H1 (cell line): ENCODE measurements at places on chromosomes 4 and X. TPM values are rescaled to one million over a fixed set of nuclear protein-coding genes. Genes with fewer than 3 reads are reported as not detected.

GRCh38 chrX:14641681-14642655, 112.6 kb downstream of the GLRA2 start:
- H3K27ac ChIP-seq, result no peak overlapping the region
- no peak for DNase-seq
- H3K27me3 ChIP-seq, result no peaks in the 10 kb centered on the region
- no peaks in the 10 kb centered on the region for H3K36me3 ChIP-seq
- no peak overlapping the region for H3K4me3 ChIP-seq

DNA sequence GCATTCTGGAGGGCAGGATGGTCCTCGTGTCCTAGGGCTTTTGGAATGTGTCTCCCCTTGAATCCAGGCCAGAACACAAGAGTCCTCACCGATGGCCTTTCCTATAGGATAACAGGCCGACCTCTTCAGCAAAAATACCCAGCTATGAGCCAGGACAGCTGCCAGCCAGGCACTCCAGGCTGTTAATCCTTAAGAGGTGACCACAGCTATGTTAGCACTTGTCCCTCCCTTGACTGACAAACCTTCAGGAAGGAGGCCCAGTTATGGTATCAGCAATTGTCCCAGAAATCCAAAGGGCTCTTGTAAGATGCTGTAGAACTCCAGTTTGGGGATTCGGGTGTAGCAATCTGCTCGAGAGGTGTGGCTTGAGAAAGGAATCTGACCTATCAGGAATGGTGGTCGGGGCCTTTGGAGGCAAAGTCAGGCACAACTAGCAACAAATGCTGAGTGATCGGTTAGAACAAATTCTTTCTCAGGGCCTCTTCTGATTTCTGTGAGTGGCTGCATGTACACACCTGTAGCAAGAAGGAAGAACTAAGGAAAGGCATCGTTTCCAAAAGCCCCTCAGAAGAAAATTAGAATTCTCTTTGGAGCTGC, 54.6 kb downstream of the PTCHD1 start:
- no peak overlapping the region for H3K27ac ChIP-seq
- no peaks in the 10 kb centered on the region for H3K27me3 ChIP-seq
- no peaks in the 10 kb centered on the region for H3K4me1 ChIP-seq
- no peak overlapping the region for H3K4me3 ChIP-seq

DNA sequence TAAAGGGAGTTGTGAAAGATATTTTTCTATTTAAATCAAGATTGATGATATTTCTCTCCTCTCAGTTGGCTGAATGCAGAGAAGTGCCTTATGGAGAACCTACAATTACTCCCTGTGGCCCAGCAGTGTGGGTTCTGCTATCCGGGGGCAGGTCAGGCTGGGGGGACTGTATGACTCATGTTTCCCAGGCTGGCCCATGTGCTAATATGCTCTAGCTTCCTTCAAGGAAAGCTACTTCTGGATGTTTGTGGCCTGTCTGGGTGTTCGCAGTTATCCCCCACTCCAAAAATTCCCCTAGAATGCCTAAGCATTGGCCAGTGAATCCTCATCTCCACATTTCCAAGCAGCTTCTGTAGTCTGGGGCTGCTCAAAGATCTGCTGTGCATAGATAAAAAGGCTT, 58.9 kb upstream of the SPP1 start:
- H3K4me1 ChIP-seq, result peaks cover 43% of the 10 kb centered on the region
- no peak overlapping the region for H3K27ac ChIP-seq
- H3K4me3 ChIP-seq, result no peak overlapping the region
- no peaks in the 10 kb centered on the region for H3K36me3 ChIP-seq
- no peak for DNase-seq

GRCh38 chr4:113325876-113326615, 276.6 kb downstream of the ANK2 start:
- H3K4me1 ChIP-seq, result no peaks in the 10 kb centered on the region
- H3K4me3 ChIP-seq, result no peak overlapping the region
- DNase-seq, result no peak
- H3K27ac ChIP-seq, result no peak overlapping the region
- H3K27me3 ChIP-seq, result no peaks in the 10 kb centered on the region

- DNase-seq, result no peak
- no peaks in the 10 kb centered on the region for H3K27me3 ChIP-seq
- H3K4me3 ChIP-seq, result no peak overlapping the region
- H3K27ac ChIP-seq, result no peak overlapping the region
These were observed 61.3 kb downstream of the ENPP6 start for GRCh38 chr4:184156163-184156920.

GRCh38 chr4:53785996-53786395, 194.7 kb upstream of the LNX1 start:
- no peaks in the 10 kb centered on the region for H3K36me3 ChIP-seq
- no peak overlapping the region for H3K4me3 ChIP-seq
- no peak for DNase-seq
- H3K27me3 ChIP-seq, result no peaks in the 10 kb centered on the region
- no peak overlapping the region for H3K27ac ChIP-seq

GRCh38 chr4:38870098-38870808, 2.6 kb downstream of the FAM114A1 start:
- H3K4me1 ChIP-seq, result peaks cover 11% of the 10 kb centered on the region
- no peak overlapping the region for H3K27ac ChIP-seq
- H3K27me3 ChIP-seq, result no peaks in the 10 kb centered on the region
- no peak for DNase-seq
- no peak overlapping the region for H3K4me3 ChIP-seq

GRCh38 chrX:21989384-21989783, 42.7 kb upstream of the PHEX start:
- H3K27ac ChIP-seq, result no peak overlapping the region
- peaks cover 3% of the 10 kb centered on the region for H3K36me3 ChIP-seq
- H3K4me3 ChIP-seq, result no peak overlapping the region
- no peak for DNase-seq
- H3K4me1 ChIP-seq, result no peaks in the 10 kb centered on the region

- H3K4me1 ChIP-seq, result no peaks in the 10 kb centered on the region
- DNase-seq, result no peak
- H3K27me3 ChIP-seq, result no peaks in the 10 kb centered on the region
- H3K27ac ChIP-seq, result no peak overlapping the region
These were observed 135.5 kb downstream of the TRAM1L1 start for GRCh38 chr4:116949856-116950255.

DNA sequence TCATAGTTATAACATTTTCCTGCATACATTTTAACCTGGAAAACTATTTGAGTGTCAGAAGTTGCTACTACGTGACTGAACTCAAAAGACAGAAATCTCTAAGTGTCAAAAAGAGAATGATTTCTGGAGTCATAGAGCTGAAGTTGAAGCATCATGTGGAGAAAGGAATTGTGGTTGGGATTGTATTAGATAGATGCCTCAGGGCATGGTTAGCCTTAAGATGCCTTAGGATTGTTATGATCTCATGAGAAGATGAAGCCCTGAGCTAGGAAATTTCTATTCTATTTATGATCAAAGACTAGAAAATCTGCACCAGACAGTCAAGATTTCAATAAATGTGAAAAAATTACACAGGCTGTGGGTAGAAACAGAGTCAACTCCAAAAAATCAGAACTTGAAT, 20.2 kb downstream of the EPGN start:
- DNase-seq, result no peak
- H3K27ac ChIP-seq, result no peak overlapping the region
- H3K4me1 ChIP-seq, result no peaks in the 10 kb centered on the region
- no peak overlapping the region for H3K4me3 ChIP-seq

- no peaks in the 10 kb centered on the region for H3K36me3 ChIP-seq
- peak; percentile 52 for DNase-seq
- no peaks in the 10 kb centered on the region for H3K27me3 ChIP-seq
- peak overlapping the region; percentile 38; the same call in 1 of the 2 replicates for H3K4me3 ChIP-seq
These were observed 39.8 kb downstream of the NHS start for GRCh38 chrX:17414839-17415238.

DNA sequence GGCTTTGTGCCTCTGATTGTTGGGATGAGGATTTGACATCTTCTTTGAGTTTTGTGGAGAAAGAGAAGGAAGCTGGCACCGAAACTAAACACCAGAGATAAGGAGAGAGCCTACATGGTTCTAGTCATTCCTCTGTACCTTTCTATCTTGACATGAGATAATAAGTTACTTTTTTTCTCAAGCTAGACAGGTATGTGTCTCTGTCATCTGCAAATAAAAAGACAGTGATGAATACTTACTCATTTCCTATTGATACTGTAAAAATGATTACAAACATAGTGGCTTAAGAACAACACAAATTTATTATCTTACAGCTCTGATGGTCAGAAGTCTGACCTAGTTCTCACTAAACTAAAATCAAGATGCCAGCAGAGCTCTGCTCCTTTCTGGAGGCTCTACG, 1391.2 kb downstream of the STIM2 start:
- H3K36me3 ChIP-seq, result no peaks in the 10 kb centered on the region
- H3K4me1 ChIP-seq, result no peaks in the 10 kb centered on the region
- no peaks in the 10 kb centered on the region for H3K27me3 ChIP-seq

DNA sequence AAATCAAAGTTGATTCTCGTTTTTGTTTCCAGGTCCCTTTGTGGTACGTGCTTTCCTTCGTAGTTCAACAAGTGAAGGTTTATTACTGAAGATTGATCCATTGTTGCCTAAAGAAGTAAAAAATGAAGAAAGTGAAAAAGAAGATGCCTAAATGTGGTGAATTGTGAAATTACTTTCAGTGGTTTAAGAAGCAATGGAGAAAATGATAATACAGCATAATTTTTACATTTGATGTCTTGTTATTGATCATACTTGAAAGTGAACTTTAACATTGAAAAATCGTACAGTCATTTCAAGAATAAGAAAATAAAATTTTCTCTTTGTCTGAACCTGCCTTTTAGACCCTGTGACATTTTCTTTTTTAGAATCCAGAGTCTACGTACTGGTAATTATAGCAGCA, 89.8 kb downstream of the MRPL1 start:
- no peak overlapping the region for H3K27ac ChIP-seq
- H3K27me3 ChIP-seq, result no peaks in the 10 kb centered on the region
- H3K4me3 ChIP-seq, result no peak overlapping the region

GRCh38 chr4:159764343-159764952, 661.6 kb downstream of the RAPGEF2 start:
- peak; percentile 9 for DNase-seq
- no peaks in the 10 kb centered on the region for H3K4me1 ChIP-seq
- no peak overlapping the region for H3K4me3 ChIP-seq
- no peak overlapping the region for H3K27ac ChIP-seq

DNA sequence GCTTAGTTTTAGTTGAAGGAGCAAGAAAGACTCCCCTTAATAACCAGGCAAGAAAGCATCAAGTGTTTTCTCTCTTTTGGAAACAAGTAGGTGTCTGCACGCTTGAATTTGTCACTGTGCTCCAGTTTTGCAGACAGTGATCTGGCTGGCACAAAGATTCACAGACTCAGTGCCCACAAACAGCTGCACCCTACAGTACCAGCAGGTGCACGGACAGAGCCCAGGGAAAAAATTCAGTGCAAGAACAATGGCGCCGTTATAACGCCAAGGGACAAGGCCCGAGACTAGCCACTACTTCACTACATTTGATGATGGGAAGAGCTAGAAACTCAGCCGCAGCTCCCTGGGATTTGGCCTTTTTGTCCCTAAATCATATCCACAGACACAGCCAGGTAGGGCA, 56.0 kb downstream of the ZNF827 start:
- H3K36me3 ChIP-seq, result peaks cover 7% of the 10 kb centered on the region
- H3K4me3 ChIP-seq, result no peak overlapping the region
- peaks cover 18% of the 10 kb centered on the region for H3K4me1 ChIP-seq
- no peak overlapping the region for H3K27ac ChIP-seq

DNA sequence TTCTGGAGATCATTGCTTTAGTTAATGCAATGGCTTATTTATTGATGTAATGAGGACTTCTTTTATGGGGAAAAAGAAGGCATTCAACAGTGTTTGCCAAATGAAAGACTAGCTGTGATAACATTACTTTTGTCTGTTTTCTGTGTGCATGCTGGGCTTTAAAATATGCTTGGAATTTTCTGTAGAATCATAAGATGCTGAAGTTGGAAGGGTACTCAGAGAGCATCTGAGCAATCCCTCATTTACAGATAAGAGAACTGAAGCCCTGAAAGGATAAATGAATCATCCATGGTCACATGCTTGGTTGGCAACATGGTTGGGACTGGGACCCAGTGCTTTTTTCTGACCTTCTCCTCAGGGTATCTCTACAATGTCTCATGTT, 31.4 kb upstream of the PITX2 start:
- no peak overlapping the region for H3K4me3 ChIP-seq
- no peaks in the 10 kb centered on the region for H3K36me3 ChIP-seq
- no peaks in the 10 kb centered on the region for H3K4me1 ChIP-seq
- no peaks in the 10 kb centered on the region for H3K27me3 ChIP-seq

DNA sequence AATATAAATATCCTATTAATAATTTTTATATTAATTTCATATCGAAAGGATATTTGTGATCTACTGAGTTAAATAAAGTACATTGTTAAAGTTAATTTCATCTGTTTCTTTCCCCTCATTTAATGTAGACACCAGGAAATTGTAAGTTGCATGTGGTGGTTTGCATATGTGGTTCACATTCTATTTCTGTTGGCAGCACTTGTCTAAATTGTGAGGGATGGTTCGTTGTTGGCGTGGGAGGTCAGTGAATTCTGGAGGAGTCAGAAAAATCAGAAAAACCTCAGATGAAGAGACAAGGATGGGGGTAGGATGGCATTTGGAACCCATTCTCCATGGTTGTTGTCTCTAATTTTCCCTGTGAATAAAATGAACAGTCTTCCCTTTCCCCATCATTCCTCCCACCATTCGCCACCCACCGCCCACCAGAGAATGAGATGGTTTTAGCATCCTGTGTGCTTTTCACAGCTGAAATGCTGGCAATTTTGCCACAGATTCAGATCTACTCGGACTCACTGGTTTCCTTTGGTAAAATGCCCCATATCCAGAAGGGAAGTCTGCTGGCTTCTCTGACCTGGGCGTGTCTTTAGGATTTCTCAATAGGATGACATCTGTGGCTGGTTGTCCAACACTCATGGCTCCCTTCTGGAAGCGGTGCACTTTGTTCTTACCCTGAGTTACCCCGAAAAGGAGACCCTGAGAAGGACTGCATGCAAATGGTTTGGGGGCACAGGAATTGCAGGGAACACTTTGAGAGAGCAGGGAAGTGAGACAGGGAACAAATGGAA, 52.3 kb downstream of the LGI2 start:
- no peaks in the 10 kb centered on the region for H3K4me1 ChIP-seq
- no peaks in the 10 kb centered on the region; the same call in 1 of the 2 replicates for H3K27me3 ChIP-seq
- no peak overlapping the region for H3K4me3 ChIP-seq
- H3K27ac ChIP-seq, result no peak overlapping the region

Gene LRCH2
- total RNA-seq, result 5.0 and 5.5 TPM in 2 replicates

Gene OTC
- not detected in 2 replicates for total RNA-seq

Gene NDNF
- total RNA-seq, result 1.6 and 1.8 TPM in 2 replicates

Gene ARHGAP24
- total RNA-seq, result 0.31 and 0.50 TPM in 2 replicates

Gene RIPPLY1
- total RNA-seq, result not detected in 2 replicates

Gene WNK3
- total RNA-seq, result 37.1 and 37.5 TPM in 2 replicates

Gene GPR82
- not detected in 2 replicates for total RNA-seq

Gene ZMAT1
- total RNA-seq, result 0.94 and 1.4 TPM in 2 replicates

Gene BEX5
- 9.9 and 12.0 TPM in 2 replicates for total RNA-seq

Gene FGF5
- total RNA-seq, result not detected in 2 replicates

Gene ZNF674
- total RNA-seq, result 6.1 and 7.4 TPM in 2 replicates

Gene MAGEA12
- not detected in 2 replicates for total RNA-seq

Gene STK32B
- 2.5 and 2.6 TPM in 2 replicates for total RNA-seq

Gene KLF3
- 13.4 and 14.9 TPM in 2 replicates for total RNA-seq

Gene PRKG2
- total RNA-seq, result 1.2 and 1.5 TPM in 2 replicates
